A549 treated with dexamethasone at 1 μM for 4 hours (cell line): ENCODE measurements at places on chromosomes 3 and 15. TPM values are rescaled to one million over a fixed set of nuclear protein-coding genes. Genes with fewer than 3 reads are reported as not detected.

The PCSK6 gene
- 10.4 to 15.6 TPM (median 13.9 TPM) in 5 replicates for total RNA-seq

The BRK1 gene
- total RNA-seq = 161 to 190 TPM (median 165 TPM) in 5 replicates

The SH3GL3 gene
- 0.40 to 0.59 TPM (median 0.56 TPM) in 5 replicates for total RNA-seq

The CDHR4 gene
- 0.15 to 0.26 TPM (median 0.24 TPM) in 5 replicates for total RNA-seq

The TICRR gene
- total RNA-seq = 8.8 to 13.6 TPM (median 12.1 TPM) in 5 replicates

The WDR93 gene
- total RNA-seq = 0.10 to 0.27 TPM (median 0.17 TPM) in 5 replicates

The MTFMT gene
- total RNA-seq = 25.0 to 29.4 TPM (median 25.8 TPM) in 5 replicates

The KCNMB3 gene
- 0.90 to 1.5 TPM (median 1.3 TPM) in 5 replicates for total RNA-seq
